ENCODE measurements at places on chromosomes 3 and 15.

DNA sequence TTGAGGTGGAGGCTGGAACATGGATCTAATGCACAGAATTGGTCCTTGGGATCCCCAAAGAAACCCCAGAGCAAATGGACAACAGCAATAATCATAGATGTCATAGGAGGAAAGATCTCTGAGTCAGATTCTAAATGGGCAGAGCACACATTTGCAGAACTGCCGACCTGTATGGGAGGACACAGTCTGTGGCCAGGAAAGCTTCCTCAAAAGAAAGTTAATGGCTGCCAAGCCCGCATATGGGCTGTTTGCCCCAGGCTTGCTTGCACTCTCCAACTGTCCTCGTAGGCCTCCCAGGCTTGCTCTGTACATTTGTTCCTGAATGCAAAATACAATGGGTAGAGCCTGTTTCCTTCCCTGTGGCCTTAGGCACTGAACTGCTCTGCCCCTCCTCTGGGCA, 102.0 kb upstream of the PLXNA1 start:
- no peak for DNase-seq

DNA sequence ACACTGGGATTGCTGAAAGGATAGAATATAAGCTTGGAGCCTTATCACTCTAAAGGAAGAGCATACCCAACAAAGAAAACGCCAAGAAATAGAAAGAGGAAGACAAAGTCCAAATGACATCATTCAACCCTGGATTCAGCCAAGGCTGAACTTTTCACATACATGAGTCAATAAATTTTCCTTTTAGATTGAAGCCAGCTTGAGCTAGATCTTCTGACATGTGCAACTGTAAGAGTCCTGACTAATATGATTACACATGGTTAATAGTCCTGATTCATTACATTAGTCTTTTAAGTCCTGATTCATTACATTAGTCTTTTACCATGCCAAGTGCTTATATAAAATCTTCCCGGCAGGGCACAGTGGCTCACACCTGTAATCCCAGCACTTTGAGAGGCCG, 13.6 kb upstream of the DENND6A start:
- DNase-seq: peak; percentile 94

GRCh38 chr3:149388001-149388440, 10.6 kb upstream of the TM4SF1 start:
- peak; percentile 54 for DNase-seq

DNA sequence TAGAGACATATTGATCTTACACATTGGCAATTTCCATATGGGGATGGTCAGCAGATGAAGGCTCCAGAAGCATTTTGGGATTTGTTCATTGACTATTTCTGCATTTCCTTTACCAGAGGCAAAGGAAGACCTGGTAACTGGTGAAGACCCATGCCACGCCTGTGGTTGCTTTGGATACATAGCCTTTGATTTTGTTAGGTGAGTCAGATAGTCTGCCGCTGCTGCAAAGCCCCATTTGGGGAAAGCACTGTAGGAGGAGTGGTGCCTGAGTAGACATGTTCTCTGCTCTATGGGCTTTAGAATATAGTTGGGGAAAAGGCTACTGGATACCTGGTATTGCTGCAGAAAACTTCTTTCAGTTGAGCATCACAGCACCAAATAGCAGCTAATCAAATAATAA, 56.8 kb downstream of the TFG start:
- no peak for DNase-seq

GRCh38 chr15:33071451-33071850, 123.1 kb downstream of the FMN1 start:
- DNase-seq: no peak

GRCh38 chr15:40829115-40829514, 607 bp upstream of the PPP1R14D start:
- no peak for DNase-seq
